ENCODE measurements at places on chromosomes 12 and 14. TPM values are rescaled to one million over a fixed set of nuclear protein-coding genes. Genes with fewer than 3 reads are reported as not detected.

Gene ATP2B1
- total RNA-seq: 97.9 TPM

Gene LBHD2
- not detected for total RNA-seq

DNA sequence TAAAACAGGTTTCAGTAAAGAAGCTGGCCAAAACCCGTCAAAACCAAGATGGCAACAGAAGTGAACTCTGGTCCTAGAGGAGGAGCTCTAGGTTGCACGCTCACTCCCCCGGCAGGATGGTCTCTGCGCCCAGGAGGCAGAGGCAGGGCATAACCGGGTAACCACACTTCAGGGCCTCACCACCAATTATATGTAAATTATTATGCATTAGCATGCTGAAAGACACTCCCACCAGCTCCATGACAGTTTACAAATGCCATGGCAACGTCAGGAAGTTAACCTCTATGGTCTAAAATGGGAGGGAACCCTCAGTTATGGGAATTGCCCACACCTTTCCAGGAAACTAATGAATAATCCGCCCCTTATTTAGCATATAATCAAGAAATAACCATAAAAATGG, 20.1 kb upstream of the SLC6A12 start:
- no peak for DNase-seq

DNA sequence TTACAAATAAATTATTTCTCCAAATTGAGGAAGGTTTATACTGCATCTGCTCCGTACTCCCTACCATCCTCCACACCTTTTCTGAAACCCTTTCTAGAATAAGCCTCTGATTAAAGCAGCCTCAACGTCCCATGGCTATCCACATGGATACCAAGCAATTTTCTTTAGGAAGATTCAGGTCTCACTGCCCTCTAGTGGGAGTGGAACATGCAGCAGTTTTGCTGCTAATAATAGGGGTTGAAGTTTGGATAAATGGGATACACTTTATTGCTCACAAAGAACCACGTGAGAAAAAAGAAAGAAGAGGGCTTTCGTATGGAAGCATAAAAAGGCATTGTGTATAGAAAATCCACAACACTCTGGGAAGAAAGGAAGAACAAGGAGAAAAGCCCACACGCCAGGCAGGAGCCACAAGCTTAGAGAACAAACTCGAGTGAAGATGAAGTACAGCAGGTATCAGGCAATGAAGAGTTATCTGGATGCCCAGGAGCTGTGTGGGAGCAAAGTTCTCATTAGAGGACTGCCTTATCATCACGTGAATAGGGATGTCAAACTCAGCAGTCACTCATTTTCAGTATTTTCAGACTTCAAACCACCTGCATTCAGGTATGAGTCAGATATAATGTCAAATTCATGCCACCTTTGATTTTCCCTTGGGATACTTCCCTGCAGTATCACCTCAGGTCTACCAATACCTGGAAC, 45.8 kb downstream of the CCER1 start:
- DNase-seq: peak; percentile 46

- peak; percentile 90 for DNase-seq
Measured at GRCh38 chr12:78403136-78403535, 461.4 kb upstream of the SYT1 start.

Gene TAS2R9
- not detected for total RNA-seq

- peak; percentile 10 for DNase-seq
Measured at GRCh38 chr14:58571769-58572472, 65.8 kb upstream of the DACT1 start.

DNA sequence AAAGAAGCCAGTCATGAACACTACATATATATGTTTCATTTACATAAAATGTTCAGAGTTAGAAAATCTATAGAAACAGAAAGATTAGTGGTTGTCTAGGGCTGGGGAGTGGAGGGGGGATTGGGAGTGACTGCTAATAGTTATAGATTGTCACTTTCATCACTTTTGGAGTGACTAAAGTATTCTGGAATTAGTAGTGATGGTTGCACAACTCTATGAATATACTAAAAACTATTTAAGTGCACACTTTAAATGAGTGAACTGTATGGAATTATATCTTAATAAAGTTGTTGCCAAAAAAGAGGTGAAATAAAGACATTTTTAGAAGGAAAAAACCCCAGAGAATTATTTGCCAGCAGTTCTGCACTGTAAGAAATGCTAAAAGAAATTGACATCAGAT, 9.5 kb downstream of the CATSPERB start:
- DNase-seq: no peak

- DNase-seq: peak; percentile 4
Measured at GRCh38 chr14:78164226-78164853, 5.8 kb upstream of the NRXN3 start.

DNA sequence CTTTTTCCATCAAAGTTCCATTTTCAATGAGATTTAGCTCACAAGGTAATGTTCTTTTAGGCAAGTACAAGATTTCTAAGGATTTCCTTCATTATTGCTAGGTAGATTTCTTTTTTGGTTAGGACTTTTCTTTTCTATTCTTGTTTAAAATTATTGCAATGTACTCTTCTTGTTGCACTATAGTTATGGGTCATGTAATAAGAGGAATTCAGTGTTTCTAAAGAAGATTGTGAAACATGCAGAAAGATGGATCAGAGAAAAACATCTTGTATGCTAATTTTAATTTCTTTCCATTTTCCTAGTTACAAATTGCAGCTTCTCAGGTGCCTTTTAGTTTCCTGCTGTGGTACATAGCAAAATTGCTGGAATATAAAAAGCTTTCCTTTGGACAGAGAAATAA, 56.1 kb downstream of the BTG1 start:
- DNase-seq: no peak

DNA sequence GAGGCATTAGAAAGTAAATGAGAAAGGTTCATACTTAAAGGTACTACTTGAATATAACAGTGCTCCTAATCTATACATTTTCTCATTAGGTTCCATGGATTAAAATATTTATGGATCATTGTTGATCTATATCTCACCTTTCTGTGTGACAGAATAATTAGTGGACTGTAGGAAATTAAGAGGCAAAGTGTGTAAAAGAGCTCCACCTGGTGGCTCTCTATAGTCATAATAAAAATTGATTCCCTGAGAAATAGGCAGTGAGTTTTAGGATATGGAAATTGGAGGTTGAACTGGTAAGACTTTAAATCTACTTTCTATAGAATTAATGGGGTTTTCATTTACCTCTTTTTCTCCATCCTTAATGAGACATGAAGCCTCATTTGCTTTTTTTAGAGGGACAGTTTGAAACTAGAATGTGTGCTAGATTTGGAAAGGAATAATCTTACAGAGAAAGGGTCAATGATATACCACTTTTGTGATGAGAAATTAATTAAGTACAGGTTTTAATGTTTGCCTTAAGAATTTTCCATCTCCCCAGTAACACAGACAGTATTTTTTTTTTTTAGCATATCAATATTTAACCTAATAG, 11.8 kb upstream of the DERA start:
- DNase-seq: peak; percentile 20

Gene PTPRB
- total RNA-seq: 3.8 TPM

Gene TMED8
- 7.4 TPM for total RNA-seq

DNA sequence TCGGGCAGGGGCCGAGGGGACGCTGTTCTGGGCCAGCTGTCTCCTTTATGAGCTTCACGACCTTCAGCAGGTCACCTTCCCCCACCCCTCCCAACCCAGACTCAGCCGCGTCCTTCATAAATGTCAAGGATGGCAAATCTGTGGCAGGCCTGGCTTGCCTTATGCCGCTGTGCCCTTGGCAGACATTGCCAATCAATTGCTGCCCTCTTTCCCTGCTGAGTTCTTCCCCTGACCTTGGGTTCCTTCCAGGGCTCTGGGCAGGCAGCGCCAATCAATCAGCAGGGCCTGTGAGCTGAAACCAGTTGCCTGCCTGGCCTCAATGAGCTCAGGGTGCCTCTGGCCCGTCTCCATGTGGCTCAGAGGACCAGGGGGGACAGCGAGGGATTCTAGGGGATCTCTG, 7.7 kb downstream of the FAM222A start:
- DNase-seq: no peak

DNA sequence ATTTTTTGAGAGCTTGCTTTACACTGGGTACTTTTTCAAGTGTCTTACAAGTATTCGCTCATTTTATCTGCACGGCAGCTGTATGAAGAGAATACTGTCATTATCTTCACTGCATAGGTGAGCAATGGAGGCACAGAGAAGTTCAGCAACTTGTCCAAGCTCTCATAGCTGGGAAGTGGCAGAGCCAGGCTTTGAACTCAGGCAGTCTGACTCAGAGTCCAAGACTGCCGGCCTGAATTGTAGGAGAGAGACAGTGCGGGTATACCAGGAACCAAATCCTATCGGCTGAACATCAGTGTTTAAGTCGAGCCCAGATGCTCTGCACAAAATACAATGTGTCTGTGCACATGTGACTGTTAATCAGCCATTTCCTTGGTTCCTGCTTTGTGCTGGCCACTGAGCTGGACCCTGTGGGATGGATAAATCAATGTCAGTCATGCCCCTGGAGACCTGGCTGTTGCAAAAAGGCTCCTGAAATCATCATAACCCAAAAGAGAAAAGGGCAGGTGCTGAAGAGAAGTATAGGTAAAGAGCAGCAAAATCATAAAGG, 474.6 kb downstream of the DPF3 start:
- no peak for DNase-seq

Gene HRK
- total RNA-seq: not detected

DNA sequence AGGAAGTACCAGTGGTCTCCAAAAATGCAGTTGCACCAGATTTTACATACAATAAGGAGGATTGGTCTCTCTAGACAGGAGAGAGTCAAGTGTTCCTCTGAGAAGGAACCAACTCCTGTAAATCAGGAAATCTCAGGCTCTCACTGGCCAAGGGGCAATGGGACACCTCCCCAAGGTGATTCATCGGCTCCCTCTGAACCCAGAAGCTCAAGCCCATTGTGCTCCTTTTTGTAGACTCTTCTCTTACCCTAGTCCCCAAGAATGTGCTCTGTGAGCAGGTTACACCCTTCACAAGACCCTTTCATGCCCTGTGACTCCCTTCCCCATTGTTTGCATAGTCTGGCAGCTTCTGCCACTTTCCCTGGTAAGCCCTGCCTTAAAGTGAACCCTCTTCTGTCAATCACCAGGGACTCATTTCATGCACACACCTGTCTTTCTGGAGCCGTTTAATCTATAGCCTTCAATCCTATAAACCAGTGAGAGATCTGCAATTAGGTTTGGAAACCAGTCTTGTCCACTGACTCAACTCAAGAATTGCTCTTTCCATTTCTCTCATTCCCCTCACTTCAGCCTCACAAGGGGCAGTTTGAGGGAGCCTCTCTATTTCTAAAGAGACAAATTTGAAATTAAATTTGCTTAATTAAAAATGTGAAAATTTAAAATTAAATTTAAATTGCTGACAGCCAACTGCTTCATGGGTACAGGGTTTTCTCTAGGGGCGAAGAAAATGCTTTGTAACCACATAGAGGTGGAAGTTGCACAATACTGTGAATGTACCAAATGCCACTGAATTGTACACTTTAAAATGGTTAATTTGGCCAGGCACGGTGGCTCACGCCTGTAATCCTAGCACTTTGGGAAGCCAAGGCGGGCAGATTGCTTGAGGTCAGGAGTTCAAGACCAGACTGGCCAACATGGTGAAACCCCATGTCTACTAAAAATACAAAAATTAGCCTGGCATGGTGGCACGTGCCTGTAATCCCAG, 38.3 kb upstream of the LTA4H start:
- no peak for DNase-seq

Gene LMNTD1
- not detected for total RNA-seq

Gene CELA1
- not detected for total RNA-seq

Gene HOTAIR
- total RNA-seq: not detected

DNA sequence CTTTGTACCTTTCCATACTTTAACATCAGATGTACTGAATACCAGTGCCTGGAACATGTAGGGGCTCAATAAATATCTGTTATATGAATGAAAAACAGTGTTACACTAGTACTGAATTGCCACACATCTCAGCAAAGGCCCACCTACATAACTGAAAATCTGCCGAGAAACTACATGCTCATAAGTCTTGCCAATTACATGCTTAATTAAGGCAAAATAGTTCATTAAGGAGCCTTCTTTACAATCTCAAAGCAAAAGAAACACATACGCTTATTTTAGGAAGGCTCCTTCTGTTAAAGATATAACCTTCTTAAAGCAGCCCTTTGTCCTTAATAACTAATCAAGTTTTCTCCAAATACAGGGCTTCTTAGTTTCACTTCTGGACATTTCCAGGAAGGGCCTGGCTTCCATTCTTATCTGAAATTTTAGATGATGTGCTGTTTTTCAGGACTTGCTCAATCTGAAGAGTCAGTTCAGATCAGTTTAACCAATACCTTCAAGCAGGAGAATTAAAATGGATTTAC, 11.5 kb downstream of the LIMA1 start:
- no peak for DNase-seq

DNA sequence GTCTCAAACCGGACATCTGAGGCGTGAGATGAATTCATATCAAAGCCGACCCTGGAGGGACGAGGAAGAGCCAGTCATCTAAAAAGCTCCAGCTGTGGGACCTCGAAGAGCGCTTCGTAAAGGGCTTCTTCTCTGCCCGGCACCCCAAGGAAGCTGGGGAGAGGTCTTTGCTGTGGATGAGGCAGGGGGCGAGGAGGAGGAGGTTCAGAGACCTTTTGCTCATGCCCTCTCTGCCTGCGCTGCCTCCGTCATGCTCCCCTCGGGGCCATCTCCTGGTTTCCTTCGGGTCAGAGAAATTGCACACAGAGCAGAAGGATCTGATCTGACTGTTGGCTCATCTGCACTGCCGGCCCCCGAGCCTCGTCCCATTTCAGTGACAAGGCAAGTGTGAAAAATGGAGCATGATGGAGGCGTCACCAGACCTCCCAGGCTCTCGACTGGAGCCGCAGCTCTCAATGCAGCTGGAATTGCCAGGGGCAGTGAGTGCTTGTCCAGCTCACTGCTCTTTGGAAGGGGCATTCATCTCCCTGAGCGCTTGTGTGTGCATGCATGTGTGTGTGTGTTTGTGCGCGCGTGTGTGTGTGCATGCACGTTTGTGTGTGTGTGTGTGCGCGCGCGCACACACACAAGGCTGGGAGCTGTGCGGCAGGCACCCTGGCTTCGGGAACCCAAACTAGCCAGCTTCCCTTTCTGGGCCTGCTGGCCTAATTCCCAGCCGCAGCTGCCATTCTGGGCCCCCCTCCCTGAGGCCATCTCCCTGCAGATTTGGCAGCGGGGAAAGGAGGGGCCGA, 9.2 kb downstream of the CABP1 start:
- peak; percentile 19 for DNase-seq

DNA sequence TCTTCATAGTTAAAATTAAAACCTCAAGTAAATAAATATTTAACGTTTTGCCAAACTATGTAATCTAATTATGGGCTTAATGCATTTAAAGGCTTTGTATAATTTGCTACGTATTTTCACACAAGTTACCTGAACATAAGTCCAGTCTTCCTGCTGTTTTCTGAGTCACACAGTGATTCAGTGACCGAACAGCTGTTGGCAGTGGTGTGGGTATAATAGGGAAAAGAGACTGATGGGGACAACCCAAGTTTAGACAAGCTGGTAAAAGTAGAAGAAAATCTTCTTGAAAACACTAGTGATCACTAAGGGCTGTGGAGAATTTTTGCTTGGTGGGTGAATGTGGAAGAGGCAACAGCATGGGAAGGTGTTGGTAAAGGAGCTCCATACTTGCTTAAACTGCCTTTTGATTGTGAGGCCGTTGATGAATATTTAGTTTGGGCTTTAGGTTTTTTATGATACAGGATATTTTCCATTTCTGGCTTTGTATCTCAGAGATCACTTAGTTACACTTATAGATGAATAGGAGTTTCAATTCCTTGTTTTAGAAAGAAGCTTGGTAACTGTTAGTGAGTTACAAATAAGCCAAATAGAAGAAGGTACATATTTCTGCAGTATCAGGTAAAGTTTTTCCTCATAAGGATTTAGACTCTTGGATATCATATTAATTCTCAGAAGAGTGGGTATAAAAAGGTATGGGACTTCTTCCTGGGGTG, 23.9 kb downstream of the LRRK2 start:
- peak; percentile 29 for DNase-seq
